ENCODE measurements at places on chromosomes 16 and 17.

GRCh38 chr16:445566-445965 is 20.1 kb downstream of the RAB11FIP3 start:
- DNase-seq: no peak

DNA sequence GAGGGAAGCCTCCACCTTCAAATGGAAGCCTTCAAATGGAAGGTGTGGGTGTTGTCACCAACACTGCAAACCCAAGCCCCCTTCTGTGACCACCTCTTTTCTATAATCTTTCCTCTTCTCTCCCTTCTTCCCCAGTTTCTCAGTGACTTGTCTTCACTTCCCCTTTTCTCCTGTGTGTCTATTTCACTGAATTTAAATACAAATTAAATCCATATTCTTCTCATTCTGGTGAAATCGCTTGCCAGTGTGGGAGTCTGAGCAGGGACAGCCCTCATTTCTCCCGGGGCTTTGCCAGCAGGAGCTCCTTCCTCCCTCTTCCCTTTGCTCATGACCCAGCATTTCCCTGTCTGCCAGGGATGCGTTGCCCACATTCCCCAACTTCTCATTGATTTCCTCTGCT is 6.4 kb upstream of the ITGAX start:
- DNase-seq: no peak

DNA sequence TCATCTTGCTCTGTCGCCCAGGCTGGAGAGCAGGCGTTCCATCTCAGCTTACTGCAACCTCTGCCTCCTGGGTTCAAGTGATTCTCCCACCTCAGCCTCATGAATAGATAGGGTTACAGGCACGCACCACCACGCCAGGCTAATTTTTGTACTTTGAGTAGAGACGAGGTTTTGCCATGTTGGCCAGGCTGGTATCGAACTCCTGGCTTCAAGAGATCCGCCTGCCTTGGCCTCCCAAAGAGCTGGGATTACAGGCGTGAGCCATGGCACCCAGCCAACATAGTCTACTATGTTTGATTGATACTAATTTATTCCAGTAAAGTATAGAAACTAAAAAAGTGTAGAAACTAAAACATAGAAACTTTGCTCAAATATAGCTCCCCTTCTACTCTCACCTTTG is 94.9 kb downstream of the CA4 start:
- no peak for DNase-seq

- DNase-seq: no peak
Observed at GRCh38 chr17:37300683-37301082, 75.1 kb upstream of the C17orf78 start.

DNA sequence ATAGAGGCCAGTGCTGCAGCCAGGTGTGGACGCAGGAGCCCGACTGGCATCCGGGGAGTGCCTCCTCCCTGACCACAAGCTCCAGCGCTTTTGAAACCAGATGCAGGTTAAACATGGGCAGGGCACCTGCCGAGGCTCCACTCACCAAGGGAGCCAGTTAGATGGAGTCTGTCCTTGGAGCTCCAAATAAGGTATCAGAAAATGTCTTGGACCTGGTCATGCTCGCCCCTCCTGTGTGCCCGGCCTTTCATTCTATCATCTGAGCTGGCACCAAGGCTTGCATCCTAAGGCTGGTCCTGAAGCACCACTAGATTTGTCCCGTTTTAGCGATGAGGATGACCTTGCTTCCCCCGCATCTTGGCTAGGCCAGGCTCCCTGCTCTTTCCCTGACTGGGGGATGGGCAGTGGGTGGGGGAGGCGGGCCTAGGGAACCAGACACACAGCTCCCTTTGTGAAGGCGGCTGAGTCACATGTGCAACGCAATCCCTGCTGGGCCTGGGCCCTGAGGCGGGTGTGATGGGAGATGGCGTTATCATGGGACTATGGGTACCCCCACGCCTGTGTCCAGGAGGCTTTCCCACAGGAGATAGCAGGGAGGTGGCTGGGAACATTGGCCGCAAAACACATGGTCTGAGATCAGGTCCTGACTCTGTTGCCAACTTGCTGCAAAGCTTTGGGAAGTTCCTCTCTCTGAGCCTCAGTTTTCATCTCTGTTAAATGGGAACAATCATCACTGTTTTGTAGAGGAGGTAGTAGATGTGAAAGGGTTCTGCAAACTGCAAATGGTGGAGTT is 5.0 kb upstream of the ADGRG1 start:
- DNase-seq: no peak

DNA sequence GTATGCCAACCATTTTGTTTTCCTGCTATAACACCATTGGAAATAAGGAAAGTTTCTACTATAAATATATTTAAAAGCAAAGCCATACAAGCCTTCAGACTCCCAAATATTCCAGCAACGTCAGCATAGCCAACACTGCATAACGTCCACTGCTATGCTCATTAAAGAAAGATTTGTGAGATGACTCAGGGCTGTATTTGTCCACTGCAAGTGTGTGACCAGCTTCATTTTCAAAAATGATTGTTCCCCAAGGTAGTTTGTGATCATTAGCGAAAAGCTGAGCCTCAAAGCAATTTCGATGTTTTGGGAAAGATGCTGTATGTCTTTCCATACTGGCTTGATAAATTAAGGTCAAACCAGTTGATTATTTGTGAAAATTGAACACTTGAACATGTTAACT is 14.9 kb upstream of the CCDC182 start:
- no peak for DNase-seq

DNA sequence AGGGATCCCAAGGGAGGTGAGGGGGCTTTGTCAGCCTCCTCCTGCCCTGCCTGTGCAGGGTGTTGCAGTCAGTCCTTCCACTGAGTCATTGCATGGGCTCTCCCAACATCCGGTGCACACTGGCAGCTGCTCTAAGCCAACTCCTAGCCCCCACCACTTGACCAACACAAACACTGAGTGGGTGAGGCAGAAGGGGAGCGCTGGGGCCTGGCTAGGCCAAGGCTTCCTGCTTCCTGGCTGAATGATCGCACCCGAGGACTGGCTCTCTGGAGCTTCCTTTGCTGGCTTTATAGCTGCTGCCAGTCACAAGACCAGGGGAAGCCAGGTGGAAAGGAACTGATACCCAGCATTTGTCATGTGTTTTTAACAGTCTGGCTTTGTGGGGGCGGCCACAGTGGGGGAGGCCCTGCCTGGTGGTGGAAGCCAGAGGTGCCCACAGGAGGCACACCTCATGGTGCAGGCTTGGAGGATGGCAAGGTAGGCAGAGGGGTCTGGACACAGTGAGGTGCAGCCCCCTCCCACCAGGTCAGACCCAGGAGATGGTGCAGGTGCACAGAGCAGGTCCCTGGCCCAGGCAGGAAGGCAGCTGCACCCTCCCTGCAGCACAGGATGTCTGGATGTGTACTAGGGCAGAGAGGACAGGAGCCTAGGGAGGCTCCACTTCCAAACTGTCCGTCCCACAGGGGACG is 6.8 kb downstream of the MPG start:
- no peak for DNase-seq
